ENCODE measurements at places on chromosomes 12 and 14.

- no peak for DNase-seq
Observed at GRCh38 chr14:23354990-23355389, 2.3 kb upstream of the SLC22A17 start.

DNA sequence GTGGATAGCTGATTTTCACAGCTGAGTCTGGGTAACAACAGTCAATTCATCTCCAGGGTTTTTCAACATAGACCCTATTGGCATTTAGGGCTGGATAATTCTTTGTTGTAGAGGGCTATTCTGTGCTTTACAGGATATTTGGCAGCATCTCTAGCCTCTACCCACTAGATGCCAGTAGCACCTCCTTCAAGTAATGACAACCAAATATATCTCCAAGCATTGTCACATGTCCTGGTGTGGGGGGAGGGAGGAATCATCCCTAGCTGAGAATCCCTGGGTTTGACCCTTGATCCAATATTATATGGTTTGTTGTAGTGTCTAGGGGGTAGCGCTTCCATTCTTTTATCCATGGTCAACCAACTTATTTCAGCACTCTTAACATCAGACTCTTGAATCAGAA, 157.2 kb downstream of the ANO4 start:
- DNase-seq: no peak

- DNase-seq: no peak
Observed at GRCh38 chr12:27869567-27869966, 89.5 kb upstream of the MANSC4 start.

DNA sequence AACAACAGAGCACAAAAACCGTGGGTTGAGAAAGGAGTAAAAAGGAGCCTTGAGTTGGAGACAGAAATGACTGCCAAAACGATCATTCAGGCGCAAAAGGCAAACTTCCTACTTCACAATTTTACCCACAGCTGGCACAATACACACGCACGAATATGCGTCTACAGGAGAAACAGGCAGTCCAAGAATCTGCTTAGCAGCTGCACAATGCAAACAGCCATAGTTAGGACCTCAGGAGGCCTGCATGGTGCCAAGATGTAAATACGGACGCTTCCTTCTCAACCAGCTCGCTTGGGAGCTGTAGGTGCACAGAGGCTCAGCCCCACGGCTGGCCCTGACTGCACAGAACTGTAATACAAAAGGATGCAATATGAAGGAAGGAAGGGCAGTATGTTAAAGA, 250.1 kb upstream of the CAND1 start:
- no peak for DNase-seq

DNA sequence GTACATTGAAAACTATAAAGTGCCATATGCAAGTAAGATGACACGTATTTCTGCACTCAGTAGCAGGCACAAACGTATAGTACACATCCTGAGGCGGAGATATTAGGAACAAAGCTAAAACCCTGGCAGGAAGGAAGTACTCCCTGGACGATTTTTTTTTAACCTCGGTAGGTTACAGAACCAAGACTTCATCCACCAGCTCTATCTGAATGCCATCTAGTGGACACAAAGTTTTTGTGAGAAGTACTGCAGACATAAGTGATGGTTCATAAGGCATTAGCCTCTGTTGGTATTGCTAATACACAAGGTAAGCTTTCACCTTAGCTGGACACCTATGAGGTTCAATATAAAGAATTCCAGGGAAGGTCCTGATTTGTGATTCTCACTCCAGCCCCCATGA, 83.0 kb upstream of the CCDC196 start:
- DNase-seq: no peak

DNA sequence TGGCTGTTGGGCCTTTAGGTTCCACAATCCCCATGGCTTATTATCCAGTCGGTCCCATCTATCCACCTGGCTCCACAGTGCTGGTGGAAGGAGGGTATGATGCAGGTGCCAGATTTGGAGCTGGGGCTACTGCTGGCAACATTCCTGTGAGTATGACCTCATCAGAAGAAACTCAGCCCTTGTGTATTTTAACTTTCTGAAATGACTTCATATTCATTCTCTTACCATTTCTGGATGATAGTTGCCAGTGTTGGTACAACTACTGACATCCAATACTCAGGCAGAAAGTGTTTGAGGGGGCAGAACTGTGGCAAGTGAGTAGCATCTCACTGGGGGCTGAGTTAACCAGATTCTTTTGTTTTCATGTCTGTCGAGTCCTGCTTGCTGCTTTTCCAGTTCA, 2.3 kb downstream of the DAZAP2 start:
- DNase-seq: no peak

GRCh38 chr12:90106568-90106967, 397.9 kb upstream of the ATP2B1 start:
- DNase-seq: no peak

DNA sequence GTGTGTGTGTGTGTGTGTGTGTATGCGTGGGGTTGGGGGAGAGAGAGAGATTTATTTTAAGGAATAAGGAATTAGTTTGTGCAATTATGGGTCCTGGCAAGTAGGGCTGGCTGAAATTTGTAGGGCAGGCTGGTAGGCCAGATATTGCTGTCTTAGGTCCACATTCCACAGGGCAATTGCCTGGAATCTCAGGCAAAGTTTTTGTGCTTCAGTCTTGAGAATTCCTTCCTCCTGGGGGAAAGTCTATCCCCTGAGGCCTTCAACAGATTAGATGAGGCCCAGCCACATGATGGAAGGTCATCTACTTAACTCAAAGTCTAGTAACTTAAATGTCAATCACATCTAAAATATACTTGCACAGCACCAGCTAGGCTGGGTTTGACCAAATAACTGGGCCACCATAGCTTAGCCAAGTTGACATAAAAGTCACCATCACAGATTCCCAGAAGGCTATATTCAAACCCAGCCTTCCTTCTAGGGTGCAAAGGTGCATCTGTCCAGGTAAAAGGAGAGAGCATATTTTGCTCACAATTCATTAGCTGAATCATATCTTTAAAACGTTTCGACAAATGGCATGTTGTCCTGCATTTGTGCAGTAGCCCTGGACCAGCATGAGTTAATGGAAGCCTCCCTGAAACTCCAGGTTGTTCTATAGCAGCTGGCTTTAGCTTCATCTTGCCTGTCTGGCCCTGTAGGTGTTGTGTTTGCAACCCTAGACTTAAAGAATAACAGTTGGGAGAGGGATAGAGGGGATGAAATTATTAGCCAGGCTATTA, 63.1 kb downstream of the C14orf132 start:
- no peak for DNase-seq

All from NCI-H1436 treated with DMSO at 0.1 percent for 48 hours (cell line).